ENCODE measurements at places on chromosomes 6 and 20.

DNA sequence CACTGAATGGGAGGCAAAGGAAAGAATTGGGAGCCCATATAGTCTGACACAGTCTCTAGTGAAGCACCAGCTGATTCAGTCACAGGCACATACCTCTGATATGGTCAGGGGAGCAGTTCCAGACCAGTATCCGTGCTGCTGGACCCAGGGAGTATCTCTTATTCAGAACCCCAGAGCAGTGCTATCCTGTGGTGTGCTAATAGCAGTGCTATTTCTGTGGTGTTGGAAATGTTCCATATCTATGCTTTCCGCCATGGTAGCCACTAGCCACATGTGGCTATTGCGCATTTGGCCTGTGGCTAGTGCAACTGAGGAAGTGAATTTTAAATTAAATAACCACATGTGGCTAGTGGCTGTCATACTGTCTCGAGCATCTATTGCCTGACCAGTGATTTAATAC lies 11.0 kb downstream of the SCUBE3 start:
- no peak for DNase-seq

GRCh38 chr20:36523341-36523740 lies 18.0 kb upstream of the MYL9 start:
- no peak for DNase-seq

- no peak for DNase-seq
Observed at GRCh38 chr6:122995921-122996793, at the start of gene CLVS2. Gene CLVS2, plus strand, starts transcription at chr6:122996235. Its CDS starts 1,543 bp downstream, at chr6:122997778.

- no peak for DNase-seq
Observed at GRCh38 chr6:20746024-20746423, 211.8 kb downstream of the CDKAL1 start.

- no peak for DNase-seq
Observed at GRCh38 chr20:3123542-3123941, 36.1 kb downstream of the FASTKD5 start.

DNA sequence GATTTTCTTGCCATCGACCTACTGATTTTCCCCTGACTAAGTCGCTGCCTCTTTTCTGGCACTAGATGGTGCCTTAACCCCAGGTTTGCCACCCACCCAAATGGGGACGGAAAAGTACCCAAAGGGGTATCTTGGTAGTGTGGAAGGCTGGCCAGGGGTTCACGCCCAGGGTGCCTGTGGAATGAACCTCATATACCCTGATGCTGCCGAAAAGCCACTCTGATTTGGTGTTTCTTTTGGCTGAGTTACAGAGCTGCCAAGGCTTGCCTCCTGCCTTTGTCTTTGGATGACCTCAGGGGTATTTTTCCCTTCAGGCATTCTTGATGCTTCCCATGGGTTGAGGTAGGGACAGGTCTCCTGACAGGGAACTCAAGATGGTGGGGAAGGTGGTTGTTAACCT lies 78.1 kb downstream of the MAP3K7 start:
- no peak for DNase-seq

DNA sequence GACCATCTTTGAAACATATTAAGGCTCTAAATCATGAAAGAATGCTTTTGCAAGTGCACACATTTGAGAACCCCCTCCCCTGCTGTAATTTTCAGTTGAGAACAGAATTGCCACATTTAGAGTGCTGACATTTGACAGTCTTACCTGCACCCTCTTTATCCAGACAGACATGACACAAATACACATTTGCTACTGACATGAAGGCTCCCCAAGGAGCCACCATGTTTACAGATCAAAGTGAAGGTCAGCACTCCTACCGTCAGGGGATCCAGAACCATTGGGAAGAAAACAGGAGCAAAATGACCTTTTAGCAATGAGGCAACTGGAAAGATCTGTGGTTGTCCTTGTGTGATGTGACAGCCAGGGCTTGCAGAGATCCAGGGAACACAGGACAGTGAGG lies 315.4 kb upstream of the CNR1 start:
- no peak for DNase-seq

GRCh38 chr20:37931153-37931922 lies 28.4 kb downstream of the VSTM2L start:
- no peak for DNase-seq

GRCh38 chr20:34543463-34544056 lies 15.0 kb upstream of the MAP1LC3A start:
- no peak for DNase-seq

DNA sequence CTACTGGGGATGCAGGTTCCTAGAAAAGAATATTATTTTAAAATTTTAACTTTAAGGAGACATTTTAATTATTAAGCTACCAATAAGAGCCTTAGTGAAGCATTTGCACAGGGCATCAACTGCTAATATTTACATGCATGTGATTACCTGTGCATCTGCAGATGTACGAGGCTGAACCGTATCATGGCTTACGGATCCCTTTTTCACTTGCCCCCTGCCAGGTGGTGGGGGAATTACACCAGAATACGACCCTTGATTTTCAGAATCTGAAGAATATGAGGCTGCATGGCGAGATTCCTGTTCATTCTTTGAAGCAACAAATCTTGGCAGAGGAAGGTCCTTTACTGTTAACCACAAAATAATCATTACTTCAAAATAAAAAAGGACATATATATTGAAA lies 42.7 kb downstream of the REPS1 start:
- DNase-seq, result no peak

DNA sequence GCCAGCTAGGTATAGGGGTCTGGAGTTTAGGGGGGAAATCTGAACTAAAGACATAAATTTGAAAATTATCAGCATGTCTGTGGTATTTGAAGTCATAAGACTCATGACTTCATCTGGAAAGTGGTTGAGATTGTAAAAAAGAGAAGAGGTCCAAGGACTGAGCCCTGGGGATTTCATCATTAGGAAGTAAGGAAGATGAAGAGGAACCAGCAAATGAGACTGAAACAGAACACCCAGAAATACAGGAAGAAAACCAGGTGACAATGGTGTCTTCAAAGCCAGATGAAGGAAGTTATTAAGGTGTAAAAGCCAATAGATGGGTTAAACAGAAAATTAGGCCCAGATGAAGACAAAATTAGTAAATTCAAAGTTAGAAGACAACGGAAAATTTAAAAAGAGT lies 49.1 kb upstream of the UBR2 start:
- no peak for DNase-seq

DNA sequence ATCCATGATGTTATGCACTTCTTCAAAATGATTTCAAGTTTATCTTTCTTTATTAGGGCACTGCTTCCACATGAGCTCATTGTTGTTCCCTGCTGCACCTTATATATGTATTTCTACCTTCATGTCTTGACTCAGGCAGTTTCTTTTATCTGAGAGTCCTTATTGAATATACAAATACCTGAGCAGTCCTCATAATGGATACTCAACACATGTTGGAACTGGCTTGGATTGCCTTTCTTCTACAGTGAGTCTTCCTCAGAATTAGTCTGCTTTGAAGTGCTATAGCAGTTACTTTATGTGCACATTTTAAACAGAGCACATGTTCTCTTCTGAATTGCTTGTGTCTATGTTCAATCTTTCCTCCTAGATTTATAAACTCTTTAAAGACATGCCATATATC lies 45.3 kb upstream of the LOC128125822 start:
- DNase-seq, result no peak

GRCh38 chr6:35503534-35503933 lies 6.7 kb upstream of the TEAD3 start:
- DNase-seq, result no peak

DNA sequence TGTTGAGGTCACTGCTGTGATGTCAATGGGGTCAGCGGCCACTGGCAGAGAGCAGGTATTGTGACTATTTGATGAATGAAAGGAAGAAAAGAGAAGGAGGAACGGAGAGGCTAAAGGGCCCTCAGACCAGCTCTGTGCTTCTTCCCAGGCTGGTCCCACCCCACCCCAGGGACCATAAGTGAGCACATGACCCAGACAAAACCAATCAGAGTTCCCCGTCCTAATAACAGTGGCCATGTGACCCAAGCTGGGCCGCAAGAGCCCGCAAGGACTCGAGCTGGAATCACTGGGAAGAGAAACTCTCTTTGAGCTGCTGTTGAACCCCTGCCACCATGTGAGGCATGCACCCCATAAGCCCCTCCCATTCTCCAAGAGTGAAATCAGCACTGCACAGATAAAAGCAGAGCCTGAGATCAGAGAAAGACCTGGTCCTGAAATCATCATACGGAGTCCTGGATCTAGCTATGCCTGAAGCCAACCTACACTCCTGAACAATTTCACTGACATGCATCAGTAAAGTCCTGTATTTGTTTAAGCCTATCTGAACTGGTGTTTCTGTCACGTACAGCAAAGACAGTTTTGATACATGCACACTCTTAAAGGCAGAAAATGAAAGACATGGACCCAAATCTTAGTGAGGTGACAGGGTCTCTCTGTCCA lies 90.2 kb downstream of the PREX1 start:
- DNase-seq, result peak; percentile 49

GRCh38 chr6:558089-558488 lies 98.8 kb downstream of the HUS1B start:
- no peak for DNase-seq

DNA sequence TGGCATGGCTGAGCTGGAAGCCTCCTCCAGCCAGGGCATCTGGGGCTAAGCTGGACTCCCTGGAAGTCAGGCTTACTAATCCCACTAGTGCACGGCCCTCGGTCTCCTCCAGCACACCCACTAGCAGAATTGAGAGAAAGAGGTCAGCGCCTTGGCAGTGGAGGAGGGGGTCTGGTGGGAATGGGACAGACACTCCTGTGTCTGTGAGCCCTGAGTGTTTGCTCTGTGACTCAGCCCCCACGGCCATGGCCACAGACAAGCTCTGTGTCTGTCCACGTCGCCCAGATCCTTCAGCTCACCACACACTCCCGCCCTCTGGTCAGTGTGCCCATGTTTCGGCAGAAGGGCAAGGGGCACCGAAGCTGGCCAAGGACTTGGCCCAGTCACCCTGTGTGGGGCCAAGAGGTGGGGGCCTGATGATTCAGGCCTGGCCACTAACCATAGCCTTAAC lies 8.8 kb downstream of the MDFI start:
- no peak for DNase-seq

DNA sequence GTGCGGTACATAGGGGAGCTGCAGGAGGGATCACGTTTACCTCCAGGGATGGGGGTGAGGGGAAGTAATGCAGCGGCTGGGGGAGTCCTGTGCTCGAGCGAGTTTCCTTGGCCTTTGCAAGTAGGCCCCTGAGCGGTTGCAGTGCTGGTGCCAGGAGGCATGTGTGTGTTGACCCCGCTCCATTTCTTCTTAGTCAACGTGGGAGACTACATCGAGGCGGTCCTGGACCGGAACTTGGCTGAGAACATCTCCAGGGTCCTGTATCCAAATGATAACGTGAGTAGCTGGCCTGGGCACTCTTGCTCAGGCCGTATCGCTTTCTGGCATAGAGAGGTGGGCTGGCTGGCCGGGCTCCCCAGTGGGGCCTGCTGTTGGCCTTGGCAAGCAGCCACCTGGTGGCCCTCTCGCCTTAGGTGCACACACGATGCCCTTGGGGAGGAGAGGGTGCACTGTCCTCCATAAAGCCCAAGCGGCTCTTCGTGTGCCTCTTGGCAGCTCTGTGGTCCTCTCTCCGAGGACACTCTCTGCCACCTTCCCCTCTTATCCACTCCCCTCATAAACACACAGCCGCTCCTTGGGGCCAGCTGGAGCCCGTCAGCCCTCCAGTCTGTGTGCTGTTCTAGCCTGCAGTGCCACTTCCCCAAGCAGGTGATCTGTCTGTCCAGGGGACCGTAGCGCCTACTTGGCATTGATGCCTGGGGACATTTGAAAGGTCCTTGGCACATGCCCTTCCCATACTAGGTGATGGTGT lies 29.3 kb downstream of the PYGB start:
- DNase-seq, result no peak

GRCh38 chr20:23584434-23585199 lies 16.3 kb upstream of the CST9L start:
- DNase-seq, result no peak

GRCh38 chr20:46552460-46553420 lies 2.3 kb upstream of the OCSTAMP start:
- peak; percentile 85 for DNase-seq

GRCh38 chr6:159830501-159831372 lies 30.7 kb downstream of the PNLDC1 start:
- no peak for DNase-seq

DNA sequence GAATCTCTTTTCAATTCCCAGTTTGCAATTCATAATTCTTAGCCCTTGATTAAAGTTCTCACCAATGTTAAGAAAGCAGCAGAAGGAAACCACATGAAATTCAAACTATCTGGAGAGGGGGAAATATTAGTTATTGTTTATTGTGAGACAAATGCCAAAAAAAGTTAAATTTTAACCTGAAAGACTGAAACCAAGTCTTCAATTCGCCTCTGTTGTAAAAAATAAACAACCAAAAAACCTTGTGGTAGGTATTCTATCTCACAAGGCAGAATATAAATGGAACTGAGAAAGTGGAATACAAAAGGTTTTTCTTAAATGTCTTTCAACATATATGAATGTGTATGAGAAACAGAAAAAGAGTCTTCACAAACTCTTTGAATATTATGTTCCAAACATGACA lies 24.8 kb downstream of the TMX4 start:
- no peak for DNase-seq

GRCh38 chr20:58797371-58798338 lies 53.0 kb downstream of the GNAS-AS1 start:
- no peak for DNase-seq

DNA sequence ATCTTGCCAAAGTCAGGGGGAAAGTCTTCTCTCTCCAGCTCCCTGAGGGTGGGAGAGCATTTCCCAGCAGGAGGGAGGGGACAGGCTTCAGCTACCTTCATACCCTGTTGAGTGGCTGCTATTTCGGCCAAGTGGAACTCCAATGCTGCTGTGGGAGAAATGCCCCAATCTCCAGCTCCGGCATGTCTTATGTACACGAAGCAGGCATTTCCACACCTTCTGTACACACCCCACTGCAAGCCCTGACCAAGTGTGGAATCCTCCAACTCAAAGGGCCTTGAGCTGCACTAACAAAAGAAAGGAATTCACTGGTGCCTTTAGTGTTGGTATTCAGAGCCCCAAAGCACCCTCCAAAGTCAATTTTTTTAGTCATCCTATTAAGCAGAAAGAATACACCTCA lies 313.6 kb upstream of the NT5E start:
- DNase-seq, result no peak

GRCh38 chr6:134414793-134415192 lies 96.9 kb upstream of the SGK1 start:
- DNase-seq, result no peak

- DNase-seq, result no peak
Observed at GRCh38 chr6:90436403-90436802, 139.8 kb upstream of the BACH2 start.

DNA sequence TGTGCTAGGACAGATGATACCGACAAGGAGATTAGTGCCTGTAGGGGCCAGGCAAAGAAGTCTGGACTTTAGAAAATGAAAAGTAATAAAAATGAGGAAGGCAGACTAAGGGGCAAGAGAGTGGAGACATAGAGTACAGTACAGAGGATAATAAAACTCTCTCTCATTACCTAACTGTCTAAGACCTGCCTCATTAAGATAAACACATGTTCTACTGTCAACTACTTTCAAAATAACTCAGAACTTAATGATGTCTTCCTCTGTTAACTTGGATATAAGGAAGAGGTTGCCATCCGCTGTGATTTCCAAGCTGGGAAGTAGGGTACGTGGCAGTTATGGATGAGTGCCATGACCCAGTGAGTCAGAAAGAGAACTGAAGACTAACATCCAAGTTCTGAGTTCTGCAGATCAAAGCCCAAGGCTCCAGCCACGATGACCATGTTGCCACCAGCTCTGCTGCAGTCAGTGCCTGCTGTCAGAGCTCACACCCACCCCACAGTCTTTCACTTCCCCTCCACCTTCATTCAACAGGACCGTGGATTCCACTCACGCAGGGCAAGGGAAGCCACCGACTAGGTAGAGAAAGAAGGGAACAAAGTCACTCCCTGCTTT lies 81.8 kb downstream of the KIF16B start:
- no peak for DNase-seq
